Neural progenitor cell (in vitro differentiated cells): ENCODE measurements at places on chromosomes 16 and 17.

- DNase-seq: peak; percentile 86
Observed at GRCh38 chr17:43878260-43879175, 28.8 kb downstream of the MPP2 start.

DNA sequence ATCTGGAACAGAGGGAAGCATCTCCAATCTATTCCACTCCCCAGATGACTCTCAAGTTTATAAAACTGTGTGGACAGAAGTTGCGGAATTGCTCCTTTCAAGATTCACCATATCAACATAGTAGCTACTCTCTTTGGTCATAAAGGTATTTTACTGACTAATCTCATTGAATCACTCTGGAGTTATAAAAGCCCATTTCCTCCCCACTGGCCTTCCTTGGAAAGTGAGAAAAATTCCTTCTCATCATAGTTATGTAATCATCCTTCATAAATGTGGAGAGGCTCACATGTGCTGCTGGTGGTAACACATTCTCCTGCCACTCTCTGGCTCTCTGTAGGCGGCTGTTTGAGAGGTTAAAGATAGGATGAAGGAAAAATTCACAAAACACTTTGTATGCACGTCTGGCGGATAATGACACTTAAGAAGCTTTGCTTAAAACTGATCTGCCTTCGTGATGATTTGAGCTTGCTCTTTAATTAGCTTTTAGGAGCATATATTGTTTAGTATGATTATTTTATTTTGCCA lies 1034.0 kb upstream of the EEF2KMT start:
- DNase-seq: no peak

DNA sequence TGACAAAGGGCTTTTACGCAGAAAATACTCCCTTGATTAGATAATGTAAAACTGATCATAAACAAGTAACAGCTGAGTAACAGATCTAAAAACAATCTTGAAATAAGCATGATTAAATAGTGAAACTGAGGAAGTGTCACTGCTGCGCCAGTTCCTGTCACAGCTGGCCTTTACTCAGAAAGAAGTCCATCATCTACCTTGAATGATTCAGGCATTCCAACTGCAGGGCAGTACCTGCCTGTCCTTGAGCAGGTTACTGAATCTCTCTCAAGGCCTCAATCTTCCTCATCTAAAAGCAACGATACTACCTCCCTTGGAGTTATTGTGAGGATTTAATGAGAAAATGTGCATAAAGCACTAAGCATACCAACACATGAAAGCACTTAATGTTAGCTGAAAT lies 12.7 kb downstream of the PHLPP2 start:
- DNase-seq: no peak

DNA sequence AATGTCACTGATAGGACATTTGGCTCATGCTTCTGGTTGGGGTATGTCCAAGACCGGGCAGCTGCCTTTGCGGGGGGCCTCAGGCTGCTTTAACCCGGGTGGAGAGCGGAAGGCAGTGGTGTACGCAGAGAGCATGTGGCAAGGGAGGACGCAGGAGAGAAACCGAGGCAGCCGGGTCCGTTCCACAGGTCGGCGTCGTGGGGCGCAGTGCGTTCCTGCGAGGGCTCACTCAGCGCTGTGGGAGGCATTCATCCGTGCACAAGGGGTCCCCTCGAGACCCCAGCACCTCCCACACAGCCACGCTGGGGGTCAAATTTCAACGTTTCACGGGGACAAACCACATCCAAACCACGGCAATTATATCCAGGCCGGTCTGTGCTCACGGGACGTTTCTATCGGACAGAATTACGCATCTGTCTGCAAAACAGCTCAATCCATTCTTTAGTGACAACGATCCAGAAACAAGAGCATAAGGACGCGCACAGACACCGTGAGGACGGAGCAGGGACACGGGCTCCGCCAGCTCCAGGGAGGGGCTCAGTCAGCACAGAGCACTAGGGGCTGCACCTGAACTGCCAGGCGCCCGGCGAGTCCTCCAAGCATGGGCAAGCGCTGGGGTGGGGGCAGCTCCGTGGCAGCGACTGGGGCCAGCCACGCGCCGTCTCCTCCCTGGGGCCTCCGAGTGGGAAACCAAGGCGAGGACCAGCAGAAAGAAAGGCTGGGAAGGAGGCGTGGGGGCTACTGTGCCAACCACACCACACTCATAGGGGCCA lies 108.4 kb upstream of the METRNL start:
- DNase-seq: no peak

DNA sequence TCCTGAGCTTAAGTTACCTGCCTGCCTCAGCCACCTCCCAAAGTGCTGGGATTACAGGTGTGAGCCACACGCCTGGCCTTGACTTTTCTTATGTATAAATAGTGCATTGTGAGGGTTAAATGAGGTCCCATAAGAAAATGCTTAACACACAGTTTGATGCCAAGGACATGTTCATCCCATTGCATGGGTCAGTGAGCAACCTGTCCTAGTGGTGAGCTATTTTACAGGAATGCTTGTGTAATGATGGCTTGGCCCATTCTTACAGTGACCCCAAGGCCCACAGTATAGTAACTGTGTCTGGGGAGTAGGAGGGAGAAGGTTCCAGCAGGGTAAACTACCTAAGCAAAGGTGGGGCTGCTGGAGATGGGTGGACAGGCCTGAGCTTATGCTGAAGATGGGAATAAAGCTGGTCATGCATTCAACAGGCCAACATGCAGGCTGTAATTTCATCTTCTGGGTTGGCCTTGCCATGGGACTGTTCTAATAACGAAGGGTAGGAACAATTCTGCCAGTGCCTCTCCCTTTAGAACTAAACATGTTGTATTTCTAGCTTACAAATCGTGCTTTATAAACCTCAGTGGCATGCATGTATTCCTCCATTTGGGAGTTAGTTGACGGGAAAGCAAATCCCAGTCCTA lies 6.2 kb downstream of the ACSF2 start:
- no peak for DNase-seq

- DNase-seq: no peak
Observed at GRCh38 chr17:6110088-6110487, 39.9 kb downstream of the WSCD1 start.

GRCh38 chr17:57522042-57523005 lies 222.8 kb downstream of the CCDC182 start:
- no peak for DNase-seq

DNA sequence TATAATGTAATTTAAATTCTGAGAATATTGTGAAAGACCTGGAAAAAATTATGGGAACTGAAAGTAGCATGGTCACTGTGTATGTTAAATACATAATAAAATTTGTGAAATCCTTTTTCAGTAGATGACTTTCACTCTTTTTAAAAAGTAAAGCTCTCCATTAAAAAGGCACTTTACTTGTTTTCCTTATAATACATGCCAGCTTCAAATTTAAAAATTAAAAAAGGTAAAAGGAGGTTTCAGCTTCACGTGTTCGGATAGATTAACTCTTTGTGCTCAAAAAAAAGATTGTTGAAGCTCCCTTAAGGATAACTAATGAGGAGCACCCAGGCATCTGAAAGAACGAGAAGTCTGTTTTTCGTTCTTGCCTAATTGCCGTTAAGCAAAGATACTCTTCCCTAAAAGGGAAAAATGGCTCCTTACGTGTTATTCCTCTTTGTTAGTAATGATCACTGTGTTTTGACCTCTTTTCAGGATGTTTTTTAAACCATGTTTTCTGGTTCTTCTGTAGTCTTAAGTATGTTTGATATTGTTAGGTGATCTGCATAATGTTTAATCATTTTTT lies 87.8 kb downstream of the TUBD1 start:
- DNase-seq: no peak

DNA sequence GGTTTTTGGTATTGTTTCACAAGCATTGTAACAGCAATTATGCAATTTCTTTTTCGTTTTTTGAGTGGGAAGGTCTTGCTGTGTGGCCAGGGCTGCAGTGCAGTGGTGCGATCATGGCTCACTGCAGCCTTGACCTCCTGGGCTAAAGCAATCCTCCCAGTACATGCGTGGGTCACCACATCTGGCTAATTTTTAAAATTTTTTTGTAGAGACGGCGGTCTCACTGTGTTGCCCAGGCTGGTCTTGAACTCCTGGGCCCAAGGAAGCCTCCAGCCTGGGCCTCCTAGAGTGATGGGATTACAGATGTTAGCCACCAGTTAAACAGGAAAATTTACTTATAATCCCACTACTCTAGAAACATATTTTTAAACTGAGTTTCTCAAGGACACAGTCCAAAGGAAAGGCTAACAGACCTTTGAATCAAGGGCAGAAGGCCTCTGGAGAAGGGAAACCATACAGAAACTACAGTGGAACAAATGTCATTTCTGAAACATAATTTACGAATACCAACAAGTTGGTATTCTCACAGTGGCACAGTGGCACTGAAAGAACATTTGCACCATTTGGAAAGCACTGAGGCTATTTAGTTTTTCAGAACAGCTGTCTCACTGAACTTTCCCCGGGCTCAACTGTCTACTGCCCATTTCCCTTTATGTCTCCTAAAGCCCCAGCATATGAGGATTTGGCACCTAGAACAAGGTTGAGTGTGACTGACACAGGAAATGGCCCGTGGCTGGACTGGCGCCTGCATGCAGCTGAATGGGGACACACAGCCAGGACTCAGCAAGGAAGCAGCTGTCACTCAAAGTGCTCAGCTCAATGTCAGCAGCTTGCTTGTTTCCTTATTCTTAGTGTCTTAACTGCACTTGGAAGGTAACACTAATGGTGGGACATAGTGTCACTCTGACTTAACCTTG lies 2.8 kb upstream of the PRKAR1A start:
- no peak for DNase-seq

- no peak for DNase-seq
Observed at GRCh38 chr17:62822080-62822904, 14.2 kb upstream of the MARCHF10 start.

GRCh38 chr17:27504188-27504995 lies 48.1 kb downstream of the KSR1 start:
- no peak for DNase-seq

- DNase-seq: no peak
Observed at GRCh38 chr16:86459266-86459665, 51.1 kb upstream of the FOXF1 start.

DNA sequence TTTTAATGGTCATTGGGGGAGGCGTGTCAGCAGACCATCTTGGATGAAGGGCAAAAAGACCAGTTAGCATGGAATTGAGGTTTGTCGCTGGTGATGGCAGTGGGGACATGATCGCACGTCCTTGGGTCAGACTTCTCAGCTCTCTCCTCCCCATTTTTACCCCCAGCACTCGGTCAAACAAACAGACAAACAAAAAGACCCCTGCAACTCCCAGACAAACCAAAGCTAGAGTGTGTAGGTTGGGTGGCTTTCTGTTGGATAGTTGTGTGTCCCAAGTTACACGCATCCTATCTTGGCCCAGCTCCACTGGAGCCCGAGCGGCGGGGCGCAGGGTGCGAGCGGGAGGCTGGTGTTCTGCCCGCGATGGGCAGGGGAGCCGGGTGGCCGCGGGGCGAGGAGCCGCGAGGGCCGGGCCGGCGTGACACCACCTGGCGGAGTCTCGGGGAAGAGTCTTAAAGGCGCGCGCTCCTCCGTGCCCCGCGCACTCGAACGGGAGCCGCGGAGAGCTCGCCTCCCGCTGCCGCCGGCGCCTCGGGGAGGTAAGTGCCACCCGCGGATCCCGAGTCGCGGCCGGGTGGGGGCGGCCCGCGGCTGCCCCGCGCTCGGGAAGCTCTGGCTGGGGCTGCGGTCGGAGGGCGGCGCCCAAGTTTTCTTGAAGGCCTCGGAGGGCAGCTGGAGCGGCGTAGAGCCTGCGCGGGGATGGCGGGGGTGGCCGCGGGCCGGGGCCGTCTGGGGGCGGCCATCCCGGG lies 18.5 kb upstream of the NTN1 start:
- DNase-seq: peak; percentile 82

DNA sequence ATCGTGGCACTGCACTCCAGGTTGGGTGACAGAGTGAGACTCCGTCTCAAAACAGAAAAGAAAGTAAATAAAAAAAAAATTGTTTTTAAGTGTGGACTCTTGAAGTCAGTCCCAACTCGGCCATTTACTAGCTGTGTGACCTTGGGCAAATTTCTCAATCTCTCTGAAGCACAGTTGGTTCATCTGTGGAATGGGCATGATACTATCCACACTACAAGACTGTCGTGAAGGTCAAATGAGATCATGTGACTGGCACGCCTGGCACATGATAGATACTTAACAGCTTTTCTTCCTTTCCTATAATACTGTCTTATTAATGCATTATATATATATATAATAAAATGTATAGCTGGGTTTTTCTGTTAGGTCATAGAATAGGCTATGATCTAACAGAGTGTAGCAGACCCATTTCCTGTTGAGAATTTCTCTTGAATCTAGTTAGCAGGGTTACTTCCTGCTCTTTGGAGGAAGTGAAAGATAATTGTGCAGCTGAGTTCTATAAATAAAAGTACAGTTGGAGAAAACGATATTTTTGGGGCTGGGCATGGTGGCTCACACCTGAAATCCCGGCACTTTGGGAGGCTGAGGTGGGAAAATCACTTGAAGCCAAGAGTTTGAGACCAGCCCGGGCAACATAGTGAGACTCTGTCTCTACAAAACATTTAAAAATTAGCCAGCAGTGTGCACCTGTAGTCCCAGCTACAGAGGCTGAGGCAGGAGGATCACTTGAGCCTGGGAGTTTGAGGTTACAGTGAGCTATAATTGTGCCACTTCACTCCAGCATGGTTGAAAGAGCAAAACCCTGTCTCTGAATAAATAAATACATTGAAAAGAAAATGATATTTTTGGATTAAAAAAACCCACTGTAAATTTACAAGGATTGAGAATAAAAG lies 7.3 kb downstream of the MILR1 start:
- DNase-seq: no peak

DNA sequence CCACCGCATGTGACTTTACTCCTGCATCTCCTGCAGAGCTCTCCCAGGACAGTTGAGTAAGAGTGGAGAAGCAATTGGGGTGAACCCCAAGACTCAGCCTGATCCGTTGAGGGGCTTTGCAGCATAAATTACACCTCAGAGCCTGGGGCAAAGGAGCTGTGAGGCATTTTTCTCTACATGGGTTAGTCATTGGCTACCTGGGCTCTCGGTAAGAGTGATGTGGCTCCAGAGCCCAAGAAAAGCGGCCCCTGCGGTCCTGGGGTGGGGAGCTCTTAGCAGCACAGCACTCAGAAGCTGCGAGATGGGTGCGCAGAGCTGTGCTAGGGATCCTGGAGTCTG lies 40.4 kb upstream of the C16orf78 start:
- DNase-seq: no peak

- DNase-seq: peak; percentile 90
Observed at GRCh38 chr17:50199803-50200456, 1.5 kb downstream of the COL1A1 start.

DNA sequence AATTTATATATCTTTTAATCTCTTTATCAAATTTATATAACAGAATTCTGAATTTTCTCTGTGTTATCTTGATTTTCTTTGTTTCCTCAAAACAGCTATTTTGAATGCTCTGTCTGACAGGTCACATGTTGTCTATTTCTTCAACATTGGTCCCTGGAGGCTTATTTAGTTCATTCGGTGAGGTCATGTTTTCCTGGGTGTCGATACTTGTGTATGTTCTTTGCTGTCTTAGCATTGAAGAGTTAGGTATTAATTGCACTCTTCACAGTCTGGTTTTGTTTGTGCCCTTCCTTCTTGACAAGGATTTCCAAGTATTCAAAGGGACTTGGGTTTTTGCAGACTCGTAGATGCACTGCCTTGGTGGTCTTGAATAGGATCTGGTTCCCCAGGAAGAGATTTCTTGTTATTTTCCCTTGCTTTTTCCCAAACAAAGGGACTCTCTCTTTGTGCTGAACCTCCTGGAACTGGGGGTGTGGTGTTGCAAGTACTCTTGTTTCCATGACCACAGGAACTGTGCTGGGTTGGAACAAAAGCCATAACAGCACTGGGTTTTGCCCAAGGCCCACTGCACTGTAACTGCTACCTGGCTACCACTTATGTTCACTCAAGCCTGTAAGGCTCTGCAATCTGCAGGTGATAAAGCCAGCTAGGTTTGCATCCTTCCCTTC lies 1483.0 kb downstream of the CDH8 start:
- DNase-seq: peak; percentile 77

- peak; percentile 38 for DNase-seq
Observed at GRCh38 chr17:700504-701094, 14.0 kb downstream of the VPS53 start.
